ENCODE measurements at places on chromosomes 5 and 9.

GRCh38 chr5:3392306-3392939 is 203.2 kb upstream of the IRX1 start:
- DNase-seq: no peak

GRCh38 chr9:109507421-109507838 is 9.3 kb upstream of the PTPN3 start:
- no peak for DNase-seq

DNA sequence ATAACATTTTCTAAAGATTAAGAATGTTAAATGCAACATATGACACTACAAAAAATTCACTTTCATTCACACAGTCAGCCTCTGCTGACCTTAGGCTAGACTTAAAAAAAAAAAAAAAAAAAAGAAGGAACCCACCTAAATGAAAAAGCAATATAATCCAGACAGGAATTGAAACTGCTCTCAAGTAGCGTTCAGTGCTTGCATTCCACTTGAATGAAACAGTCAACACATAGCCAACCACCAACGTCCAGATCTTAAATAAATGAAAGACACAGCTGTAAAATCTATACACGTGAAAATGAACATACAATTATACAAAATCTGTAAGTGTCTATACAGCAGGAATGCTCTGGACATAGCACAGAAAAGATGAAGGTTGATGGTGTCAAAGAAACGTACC is 11.4 kb downstream of the TMEM245 start:
- DNase-seq: no peak

- no peak for DNase-seq
These were observed 25.6 kb upstream of the POU4F3 start for GRCh38 chr5:146313027-146313426.

- DNase-seq: no peak
These were observed 3.6 kb downstream of the PSMD5 start for GRCh38 chr9:120839146-120839545.

DNA sequence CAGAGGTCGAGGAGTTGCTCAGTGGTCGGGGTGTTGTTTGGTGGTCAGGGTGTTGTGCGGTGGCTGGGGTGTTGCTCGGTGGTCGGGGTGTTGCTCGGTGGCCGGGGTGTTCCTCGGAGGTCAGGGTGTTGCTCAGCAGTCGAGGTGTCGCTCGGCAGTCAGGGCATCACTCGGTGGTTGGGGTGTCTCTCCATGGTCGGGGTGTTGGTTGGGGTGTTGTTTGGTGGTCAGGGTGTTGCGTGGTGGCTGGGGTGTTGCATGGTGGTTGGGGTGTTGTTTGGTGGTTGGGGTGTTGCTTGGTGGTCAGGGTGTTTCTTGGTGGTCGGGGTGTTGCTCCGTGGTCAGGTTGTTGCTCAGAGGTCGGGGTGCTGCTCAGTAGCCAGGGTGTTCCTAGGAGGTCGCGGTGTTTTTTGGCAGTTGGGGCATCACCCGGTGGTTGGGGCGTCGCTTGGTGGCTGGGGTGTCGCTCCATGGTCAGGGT is 11.0 kb upstream of the GPSM1 start:
- no peak for DNase-seq

- DNase-seq: no peak
These were observed 337.9 kb downstream of the CETN3 start for GRCh38 chr5:90071656-90072055.

GRCh38 chr9:35569206-35569605 is 35.9 kb upstream of the TESK1 start:
- no peak for DNase-seq

- no peak for DNase-seq
These were observed 76.8 kb upstream of the PHYKPL start for GRCh38 chr5:178309271-178310013.

GRCh38 chr9:117734523-117735314 is 30.5 kb downstream of the TLR4 start:
- no peak for DNase-seq

DNA sequence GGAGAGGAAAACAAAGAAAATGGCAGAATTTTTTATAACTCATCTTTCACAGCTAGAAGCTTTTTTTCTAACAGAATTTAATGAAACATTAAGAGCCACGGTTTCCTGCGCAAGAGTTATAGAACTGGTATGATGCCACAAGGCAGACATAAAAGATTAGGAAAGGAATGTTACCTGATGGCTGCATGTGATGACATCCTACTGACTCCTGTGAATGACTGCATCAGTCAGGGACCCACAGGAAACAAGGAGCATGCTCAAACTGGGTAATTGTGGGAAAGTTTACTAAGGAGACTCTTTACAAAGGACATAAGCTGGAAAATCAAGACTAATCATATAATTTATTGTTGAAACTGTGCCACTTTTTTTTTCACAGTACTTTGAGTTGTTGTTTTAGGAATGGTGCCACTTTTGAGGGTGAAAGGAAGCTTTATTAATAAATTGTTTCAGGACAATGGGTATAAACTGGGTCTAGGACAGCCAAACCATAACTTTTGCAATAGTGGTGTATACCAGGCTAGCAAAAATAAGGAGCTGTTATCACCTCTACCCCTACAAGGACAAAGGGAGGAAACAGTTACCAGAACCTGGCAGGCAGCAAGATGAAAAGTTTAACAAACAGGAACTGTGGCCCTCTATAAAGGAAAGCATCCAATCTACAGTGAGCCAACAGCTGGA is 5.1 kb upstream of the TSLP start:
- DNase-seq: no peak

- no peak for DNase-seq
These were observed 242.4 kb upstream of the PCSK5 start for GRCh38 chr9:75648034-75648433.

DNA sequence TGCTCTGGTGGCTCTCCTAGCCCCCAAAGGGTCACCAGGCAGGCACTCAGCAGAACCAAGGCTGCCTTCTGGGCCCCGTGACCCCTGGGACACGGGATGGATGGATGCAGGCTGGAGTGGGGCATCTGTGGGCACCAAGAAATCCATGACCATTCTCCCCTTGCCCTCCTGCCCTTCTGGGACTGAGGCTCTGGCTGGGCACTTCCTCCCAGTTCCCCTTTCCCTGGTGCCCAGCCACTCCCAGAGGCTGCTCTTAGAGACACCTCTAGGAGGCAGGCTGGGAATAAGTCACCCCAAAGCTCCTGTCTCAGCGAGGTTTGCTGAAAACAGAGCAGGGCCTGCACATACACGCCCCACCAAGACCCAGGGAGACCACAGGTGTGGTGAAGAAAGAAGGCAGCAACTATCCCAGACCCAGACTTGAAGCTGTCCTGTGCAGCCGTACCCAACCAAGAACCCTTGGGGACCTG is 943 bp downstream of the STING1 start:
- no peak for DNase-seq

DNA sequence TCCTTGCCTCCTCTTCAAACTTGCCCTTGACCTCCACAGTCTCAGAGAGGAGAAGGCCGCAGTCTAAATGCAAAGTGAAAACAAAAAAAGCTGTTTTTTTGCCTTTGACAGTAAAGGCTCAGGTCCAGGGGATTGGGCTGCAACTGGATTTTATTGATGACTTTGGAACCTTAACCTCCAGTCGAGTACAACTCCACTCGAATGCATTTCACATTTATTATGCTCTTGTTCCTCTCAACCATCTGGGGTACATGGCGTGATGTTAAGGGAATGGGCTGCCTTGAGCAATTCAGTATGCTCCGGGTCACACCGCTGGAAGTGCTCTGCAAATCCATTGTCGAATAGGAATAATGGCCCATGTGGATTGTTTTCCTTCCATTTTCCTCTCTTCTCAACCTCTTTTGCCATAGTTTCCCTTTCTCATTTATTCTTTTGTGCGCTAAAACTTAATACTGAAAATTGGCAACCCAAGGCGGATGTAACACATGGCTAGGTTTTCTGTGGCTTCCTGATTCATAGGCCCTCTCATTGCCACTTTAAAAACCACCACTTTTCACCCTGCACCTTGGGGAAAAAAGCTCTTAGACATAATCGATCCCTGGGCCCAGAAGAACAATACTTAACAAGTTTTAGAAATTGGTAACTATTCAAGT is 34.3 kb downstream of the ITK start:
- DNase-seq: no peak

GRCh38 chr9:120344230-120344629 is 235.7 kb downstream of the CDK5RAP2 start:
- no peak for DNase-seq

GRCh38 chr9:84751921-84752320 is 82.4 kb downstream of the NTRK2 start:
- DNase-seq: no peak

GRCh38 chr5:105030153-105030552 is 1467.6 kb upstream of the NUDT12 start:
- DNase-seq: no peak
